ENCODE measurements at places on chromosomes 12 and 14.
A peak's percentile ranks its signal among the peaks of the same experiment; 100 is the strongest.

GRCh38 chr12:72673853-72674252 lies 401.7 kb downstream of the TRHDE start:
- DNase-seq, result no peak

GRCh38 chr12:80056845-80057244 lies 42.5 kb upstream of the OTOGL start:
- DNase-seq, result peak; percentile 28

- no peak for DNase-seq
These were observed 949.9 kb downstream of the LRFN5 start for GRCh38 chr14:42556551-42556950.

GRCh38 chr12:90167518-90168208 lies 459.0 kb upstream of the ATP2B1 start:
- no peak for DNase-seq

GRCh38 chr14:100030452-100031153 lies 34.6 kb upstream of the EVL start:
- peak; percentile 90 for DNase-seq
